ENCODE measurements at places on chromosomes 1 and 21.

DNA sequence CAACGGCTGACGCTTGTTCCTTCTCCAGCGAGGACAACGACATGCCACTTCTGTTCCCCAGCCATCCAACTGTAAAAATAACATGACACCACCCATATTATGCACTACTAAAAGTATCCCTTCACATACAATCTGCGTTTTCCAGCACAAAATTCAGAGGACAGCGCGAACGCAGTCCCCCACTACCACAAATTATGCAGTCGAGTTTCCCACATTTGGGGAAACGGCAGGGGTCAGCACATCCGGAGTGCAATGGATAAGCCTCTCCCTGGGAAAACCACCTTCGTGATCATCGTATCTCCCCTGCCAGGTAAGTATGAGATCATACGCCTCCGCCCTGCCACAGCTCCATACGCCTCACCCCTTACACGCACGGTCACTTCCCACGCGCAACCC is 120.9 kb downstream of the PPIAL4G start:
- DNase-seq: no peak

GRCh38 chr21:17775431-17776126 is 43.6 kb downstream of the C21orf91 start:
- no peak for DNase-seq

DNA sequence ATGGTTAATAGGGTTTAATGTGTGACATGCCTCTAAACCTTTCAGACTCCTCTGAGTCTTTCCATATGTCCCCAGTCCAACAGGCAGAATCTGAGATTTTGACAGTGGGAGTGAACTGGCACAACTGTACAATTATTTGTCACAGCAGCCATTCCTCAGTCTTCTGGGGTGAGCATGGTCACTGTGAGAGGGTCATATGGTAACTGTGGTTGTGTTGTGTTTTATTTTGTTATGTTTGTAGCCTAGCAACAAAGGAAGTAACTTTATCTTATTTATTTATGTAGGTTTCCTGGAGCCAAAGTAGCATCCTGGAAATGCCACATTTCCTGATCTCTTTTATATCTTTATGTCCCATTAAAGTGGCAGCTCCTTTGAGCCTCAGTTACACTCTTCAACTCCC is 1067.9 kb downstream of the TTLL7 start:
- no peak for DNase-seq

DNA sequence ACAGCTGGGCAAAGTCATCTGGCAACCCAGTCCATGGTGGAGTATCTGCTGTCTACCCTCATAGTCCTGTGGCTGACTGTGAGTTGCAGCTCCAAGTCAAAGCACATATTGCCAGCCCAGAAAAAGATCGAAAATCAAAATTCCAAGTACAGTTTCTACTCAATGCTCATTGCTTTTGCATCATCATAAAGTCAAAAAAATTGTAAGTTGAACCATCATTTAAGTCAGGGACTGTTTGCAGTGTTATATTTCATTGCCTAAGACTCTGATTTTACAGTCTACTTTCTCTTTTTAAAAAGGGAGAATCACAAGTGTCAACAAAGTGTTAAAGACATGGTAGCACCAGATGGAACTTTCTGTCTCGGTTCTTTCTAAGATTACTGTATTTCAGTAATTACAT is 22.7 kb upstream of the MAN1C1 start:
- DNase-seq: no peak

- DNase-seq: no peak
Measured at GRCh38 chr1:15557008-15557407, 27.8 kb downstream of the AGMAT start.

DNA sequence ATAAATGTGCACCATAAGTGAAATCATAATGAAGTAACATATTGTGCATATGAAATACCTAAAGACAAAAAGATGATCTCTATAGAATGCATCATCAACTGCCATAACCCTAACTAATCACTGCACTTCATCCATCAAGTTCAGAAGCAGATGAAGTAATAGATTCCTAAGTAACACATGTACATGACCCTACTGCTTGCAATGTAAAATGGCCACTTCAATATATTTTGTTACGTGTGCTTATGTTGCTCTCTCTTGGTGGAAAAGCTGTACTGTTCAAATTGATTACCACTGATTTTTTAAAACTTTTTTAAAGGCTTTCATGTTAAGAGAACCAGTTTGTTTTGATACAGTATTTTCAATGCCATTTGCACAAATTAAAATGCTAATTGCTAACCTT is 141.8 kb downstream of the TTLL7 start:
- DNase-seq: peak; percentile 31

DNA sequence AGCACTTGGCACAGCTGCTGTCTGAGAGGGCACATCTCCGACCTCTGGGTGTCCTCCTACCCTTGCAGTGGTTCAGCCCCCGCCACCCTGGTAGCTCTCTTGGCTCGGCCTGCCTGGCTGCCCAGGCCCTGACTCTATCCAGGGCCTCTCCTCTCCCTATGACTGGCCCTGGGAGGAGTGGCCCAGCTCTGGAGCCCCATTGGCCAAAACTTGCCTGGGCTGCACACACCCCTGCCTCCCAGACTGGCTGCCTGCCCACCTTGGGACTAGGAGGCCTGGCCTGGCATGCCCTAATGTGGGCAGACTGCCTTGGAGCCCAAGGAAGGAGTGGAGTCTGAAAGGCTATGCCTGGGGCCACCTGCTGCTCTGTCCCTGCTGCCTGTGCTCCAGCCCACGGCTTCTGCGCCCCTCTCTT is 33.6 kb downstream of the ACOT11 start:
- DNase-seq: peak; percentile 30

- DNase-seq: no peak
Measured at GRCh38 chr1:11977625-11978024, 2.6 kb upstream of the MFN2 start.

- no peak for DNase-seq
Measured at GRCh38 chr1:169207797-169208520, 101.5 kb downstream of the ATP1B1 start.

- peak; percentile 92 for DNase-seq
Measured at GRCh38 chr1:215517441-215517891, 49.6 kb upstream of the KCTD3 start.

GRCh38 chr1:114435088-114435715 is 75.8 kb downstream of the TRIM33 start:
- no peak for DNase-seq

DNA sequence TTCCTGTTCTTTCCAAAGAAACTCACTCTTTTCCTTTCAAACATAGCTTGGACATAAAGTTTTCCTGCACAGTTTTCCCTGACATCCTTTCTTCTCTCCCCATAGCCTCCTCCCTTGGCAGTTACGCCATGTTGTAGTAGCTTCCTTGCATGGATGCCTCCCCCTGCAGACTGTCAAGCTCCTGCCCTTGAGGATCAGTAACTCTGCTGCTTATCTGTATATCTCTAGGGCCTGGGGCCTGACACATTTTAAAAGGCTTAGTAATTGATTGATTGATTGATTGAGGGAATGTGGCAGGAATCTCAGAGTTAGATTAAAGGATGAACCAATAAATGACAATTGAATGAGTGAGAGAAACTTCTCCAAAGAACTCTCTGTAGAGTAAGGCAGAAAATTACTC is 143.7 kb downstream of the NEK7 start:
- DNase-seq: no peak

DNA sequence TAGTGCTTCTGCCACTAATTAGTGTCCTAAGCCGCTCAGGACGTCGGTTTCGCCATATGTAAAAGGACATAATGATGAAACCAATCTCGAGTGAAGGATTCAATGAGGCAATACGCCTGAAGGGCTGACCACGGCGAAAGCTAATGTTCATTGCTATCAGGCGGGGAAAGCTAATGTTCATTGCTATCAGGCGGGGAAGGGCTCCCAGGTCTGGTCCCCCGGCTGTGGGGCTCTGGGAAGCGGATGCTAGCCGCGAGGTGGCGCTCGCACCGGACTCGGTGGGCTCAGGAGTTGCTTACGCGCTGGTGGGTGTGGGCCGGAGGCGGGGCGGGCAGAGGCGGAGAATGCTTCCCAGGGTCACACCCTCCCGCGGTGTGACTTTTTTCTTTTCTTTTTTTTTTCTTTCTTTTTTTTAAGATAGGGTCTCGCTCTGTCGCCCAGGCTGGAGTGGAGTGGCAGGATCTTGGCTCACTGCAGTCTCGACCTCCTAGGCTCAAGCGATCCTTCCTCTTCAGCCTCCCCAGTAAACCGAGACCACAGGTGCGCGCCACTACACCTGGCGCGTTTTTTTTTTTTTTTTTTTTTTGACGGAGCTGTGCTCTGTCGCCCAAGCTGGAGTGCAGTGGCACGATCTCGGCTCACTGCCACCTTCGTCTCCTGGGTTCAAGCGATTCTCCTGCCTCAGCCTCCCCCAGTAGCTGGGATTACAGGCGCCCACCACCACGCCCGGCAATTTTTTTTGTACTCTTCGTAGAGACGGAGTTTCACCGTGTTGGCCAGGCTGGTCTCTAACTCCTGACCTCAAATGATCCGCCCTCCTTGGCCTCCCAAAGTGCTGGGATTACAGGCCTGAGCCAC is 1.1 kb upstream of the PEAR1 start:
- DNase-seq: peak; percentile 76

DNA sequence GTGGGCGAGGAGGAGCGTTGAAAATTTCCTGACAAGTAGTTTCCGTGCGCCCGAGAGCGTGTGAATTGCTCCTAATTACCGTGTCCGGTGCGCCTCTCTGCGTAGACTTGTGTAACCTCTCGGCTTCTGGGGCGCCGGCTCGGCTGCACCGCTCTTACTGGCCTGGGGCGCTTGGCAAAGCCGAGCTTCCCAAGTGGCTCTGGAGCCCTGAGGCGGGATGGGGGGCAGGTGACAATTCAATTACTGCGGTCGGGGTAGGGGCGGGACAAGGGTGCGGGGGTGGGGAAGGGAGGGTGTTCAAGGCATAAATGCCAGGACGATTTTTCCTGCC is 392 bp upstream of the DMRTA2 start:
- DNase-seq: no peak

DNA sequence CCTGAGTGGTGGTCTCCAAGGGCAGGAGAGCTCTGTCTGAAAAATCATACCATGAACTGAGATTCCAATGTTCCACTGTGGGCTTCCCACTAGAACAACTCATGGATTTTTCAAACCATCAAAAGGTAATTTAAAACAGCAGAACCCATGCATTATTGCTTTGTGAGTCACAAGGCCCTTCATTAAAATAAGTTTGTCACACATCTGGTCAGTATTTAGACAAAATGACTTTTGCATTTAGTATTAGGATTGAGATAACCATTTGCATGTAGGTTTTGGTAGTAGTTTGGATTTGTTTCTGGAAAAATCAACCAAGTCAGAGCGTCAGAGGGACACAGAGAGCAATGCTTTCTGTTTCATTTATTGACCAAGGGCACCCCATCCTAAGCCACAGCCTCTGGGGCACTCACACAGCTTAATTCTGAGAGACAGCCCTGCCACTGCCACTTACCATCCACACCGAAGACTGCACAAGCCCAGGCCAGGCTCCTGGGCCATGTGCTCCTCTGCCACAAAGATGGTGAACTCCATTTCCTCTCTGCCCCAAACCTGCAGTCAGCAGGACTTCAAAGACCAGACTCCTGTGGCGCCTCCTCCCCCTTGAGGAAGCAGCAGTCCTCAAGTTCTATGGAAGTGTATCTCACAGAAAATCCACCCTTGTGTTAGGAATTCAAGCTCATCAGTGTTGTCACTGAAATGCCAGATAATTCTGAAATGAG is 132.6 kb upstream of the DUSP10 start:
- peak; percentile 71 for DNase-seq

GRCh38 chr21:28172376-28172775 is 820.3 kb downstream of the LTN1 start:
- DNase-seq: no peak

DNA sequence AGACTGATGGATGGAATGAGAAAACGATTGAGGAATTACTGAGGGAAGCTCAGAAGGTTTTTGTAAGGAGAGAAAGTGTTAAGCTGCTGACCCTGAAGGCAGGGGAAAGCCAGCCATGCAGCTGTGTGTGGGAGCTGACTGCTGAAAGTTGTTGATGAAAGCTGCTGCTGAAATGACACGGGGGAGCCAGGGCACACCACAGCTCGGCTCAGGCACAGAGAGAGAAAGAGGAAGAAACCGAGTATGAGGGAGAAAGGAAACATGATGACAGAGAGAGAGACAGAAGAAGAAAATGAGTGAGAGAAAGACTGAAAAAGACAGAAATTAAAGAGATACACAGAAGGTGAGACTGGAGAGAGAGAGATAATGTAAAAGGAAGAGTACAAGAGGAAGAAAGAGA is 115.5 kb downstream of the LRRC53 start:
- no peak for DNase-seq

- DNase-seq: peak; percentile 60
Measured at GRCh38 chr21:28822486-28823335, 170.0 kb downstream of the LTN1 start.

DNA sequence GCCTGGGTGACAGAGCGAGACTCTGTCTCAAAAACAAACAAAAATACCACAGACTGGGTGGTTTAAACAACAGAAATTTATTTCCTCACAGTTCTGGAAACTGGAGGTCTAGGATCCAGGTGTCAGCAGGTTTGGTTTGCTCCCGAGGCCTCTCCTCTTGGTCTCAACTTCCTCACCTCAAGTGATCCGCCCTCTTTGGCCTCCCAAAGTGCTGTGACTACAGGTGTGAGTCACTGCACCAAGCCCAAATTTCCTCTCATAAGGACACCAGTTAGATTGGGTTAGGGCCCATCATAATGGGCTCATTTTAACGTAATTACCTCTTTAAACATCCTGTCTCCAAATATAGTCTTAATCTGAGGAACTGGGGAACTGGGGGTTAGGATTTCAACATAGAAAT is 35.5 kb downstream of the MFSD2A start:
- DNase-seq: no peak

GRCh38 chr21:42299324-42300044 is 15.7 kb downstream of the TFF3 start:
- no peak for DNase-seq

GRCh38 chr1:164296172-164296571 is 262.8 kb upstream of the PBX1 start:
- DNase-seq: no peak

GRCh38 chr1:197374428-197374827 is 106.4 kb downstream of the CRB1 start:
- DNase-seq: no peak

- DNase-seq: no peak
Measured at GRCh38 chr21:37047079-37047478, 25.8 kb downstream of the PIGP start.

DNA sequence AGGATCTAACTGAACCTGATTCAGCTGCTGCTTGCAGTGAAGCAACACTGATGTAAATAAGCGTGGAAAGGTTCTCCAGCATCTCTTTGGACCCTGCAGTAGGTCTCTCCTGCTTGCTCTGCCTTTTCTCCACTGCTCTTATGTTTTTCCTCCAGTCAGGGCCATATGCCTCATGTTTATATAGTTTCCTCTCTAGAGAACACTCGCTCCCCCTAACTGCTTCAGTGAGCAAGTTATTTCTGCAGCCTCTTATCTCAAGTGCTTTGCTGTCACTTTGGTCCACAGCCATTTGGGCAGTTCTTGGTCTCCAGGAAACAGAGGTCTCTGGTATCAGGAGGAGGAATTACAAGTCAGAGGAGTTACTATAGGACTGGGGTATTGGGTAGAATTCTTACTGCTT is 5.3 kb downstream of the PRUNE1 start:
- no peak for DNase-seq

Measured in HCEC 1CT (cell line).